Epithelial cell of esophagus (primary cell): ENCODE measurements at places on chromosomes 6 and 20.
A peak's percentile ranks its signal among the peaks of the same experiment; 100 is the strongest.

DNA sequence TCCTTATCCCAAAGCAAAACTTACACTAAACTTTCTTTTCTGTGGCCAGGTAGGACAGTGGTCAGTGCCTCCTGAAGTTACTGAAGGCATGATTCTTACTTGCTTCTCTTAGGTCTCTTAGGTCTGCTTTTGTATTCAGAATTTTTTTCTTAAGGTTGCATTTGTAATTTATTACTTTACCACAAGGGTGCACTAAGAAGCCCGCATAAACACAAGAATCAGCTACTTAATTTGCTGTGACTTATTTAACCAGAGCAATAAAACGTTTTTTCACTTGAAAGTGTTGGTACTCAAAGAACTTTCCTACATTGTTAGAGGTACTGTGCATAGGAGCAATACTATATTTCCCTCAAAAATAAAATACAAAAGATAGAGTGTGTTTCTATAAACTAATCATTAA lies 75.4 kb upstream of the LAMA2 start:
- DNase-seq = peak; percentile 50

- DNase-seq = no peak
Measured at GRCh38 chr6:146301764-146302163, 241.9 kb upstream of the RAB32 start.

DNA sequence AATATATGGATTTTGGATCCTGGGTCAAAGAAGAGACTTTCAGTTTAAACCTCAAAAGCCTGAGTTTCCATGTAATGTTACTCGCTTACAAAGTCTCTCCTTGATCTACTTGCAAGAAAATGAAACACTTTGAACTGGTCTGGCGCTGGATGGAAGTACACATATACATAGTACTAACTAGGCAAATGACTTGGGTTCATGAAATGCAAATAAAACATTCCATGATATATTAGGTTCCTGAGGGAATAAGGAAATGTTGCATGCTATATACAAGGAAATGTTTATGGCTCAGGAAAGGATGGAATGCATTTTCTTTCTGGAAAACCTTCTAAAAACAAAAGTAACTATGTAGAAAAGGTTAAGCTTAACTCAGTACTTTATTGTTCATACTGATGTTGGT lies 11.4 kb upstream of the TXLNB start:
- DNase-seq = no peak

DNA sequence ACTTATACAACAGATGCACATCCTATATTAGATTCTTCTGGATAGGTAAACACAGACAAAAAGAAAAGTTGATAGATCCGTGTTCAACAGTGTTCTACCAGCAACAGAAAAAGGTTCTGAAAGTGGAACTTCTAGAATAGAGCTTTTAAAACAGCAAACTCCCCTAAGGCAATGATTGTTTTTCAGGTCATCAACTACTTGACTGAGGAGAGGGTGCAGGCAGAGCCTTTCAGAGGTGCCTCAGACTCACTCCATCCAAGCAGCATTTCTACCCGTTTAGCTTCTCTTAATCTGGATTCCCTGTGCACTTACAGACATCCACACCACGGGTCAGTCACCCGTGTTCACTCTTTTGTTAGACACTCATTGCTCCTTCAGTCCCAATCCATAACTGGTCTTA lies 28.9 kb downstream of the FYN start:
- DNase-seq = no peak

GRCh38 chr20:4152696-4153235 lies 137.4 kb upstream of the RNF24 start:
- DNase-seq = no peak

GRCh38 chr6:19668710-19669109 lies 168.5 kb upstream of the ID4 start:
- DNase-seq = no peak

- DNase-seq = peak; percentile 99
Measured at GRCh38 chr6:14274546-14275492, 157.2 kb downstream of the CD83 start.
